ENCODE measurements at places on chromosomes 5 and 9.

- no peak for DNase-seq
Measured at GRCh38 chr5:176527246-176528222, 9.7 kb downstream of the RNF44 start.

DNA sequence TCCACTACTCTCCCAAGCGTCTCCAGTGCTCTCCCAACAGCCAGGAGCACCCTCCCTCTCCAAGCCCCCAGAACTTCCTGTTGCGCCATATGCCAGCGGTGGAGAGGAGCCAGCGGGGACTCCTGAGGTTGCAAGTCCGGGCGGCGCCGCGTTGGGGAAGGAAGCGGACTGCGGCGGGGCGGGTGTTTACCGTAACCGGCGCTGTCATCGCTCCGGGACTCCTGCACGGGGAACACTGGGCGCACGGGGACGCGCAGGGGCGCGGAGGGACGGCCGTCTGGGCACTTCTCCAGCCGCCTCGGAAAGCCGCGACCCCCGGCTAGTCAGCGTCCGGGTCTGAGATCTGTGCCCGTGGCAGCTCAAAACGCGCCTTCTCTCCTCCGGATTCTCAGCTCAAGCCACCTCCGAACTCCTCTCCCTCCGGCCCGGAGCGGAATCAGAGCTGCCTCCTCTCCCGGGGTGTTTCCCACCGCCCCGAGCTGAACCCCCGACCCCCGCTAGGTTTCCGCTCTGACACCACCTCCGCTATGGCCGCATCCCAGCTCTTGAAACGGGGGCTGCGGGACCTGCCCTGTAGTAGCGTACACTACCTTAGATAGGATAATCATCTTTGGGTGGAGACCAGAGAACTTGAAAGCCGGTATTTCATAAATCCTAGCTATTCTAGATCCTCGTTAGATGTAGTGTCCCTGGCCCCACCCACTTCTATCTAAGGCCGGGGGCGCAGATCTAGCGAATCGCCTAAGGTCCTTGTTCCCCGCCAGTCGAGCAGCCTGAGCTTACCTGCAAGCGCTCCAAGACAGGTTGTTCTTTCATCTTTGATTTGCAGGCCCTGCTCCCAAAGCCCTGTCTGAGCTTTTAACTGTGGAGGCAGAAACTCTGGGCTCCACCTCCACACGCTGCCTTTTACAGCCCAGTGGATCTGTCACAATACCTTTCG, at the start of gene TRPM6:
TSS of gene TRPM6 (minus strand) at position 881 of the 940 bp plus-strand sequence. CDS start at position 816, 65 bp downstream.
- DNase-seq, result peak; percentile 1

DNA sequence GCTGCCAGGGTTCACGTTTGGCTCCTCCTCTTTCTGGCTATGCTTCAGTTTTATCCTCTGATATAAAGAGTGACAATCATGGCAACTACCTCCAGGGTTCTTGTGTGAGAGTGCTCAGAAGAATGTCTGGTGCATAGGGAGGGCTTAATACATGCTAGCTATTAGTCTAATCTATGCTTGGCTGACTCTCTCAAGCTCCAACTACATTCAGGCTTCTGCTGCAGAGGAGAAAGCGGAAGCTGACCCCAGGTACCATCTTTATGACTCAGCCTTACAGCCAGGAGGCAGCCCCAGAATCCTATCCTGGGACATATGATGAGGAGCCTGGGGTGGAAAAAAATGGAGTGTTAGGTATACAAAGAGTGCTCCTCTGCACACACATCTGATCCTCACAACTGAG, 32.1 kb upstream of the RASGRF2 start:
- no peak for DNase-seq

DNA sequence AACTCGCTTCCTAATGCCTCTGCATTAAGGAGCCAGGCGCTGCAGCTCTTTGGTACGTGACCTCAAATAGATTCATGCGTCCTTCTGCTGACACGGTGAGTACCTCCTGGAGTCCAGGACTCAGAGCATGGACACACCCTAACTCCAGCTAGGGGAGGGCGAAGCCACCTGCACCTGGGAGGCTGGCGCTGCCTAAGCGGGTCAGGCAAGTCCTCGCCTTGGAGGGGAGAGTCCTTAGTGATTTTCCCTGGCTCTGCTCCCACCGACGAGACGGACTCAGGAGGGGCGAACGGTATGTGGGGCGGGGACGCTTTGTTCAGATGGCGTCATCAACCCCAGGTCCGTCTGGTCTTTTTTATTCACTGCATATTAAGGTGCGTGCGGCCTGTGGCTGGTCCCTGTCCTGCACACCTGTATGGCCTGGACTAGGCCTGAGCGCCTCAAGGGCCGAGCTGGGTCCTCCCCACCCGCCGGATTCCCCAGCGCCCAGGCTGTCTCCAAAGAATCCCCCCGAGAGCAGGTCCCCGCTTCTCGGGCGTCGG, 50.3 kb downstream of the NSUN2 start:
- no peak for DNase-seq

DNA sequence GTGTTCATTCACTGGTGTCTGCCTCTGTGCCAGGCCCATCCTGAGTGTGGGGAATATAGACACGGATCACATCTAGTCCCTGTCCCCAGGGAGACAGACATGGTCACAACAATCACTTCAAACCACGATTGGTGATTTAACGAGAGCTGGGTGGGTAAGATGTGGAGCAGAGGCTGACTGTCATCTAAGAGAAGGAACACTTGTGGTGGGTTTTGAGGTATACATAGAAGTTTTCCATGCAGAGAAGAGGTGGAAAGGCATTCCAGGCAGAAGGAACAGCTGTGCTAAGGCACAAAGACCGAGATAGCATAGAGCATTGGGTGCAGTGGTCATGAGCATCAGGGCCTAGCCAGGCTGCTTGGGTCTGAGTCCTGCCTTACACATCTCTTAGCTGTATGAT, 22.7 kb upstream of the WDR38 start:
- DNase-seq, result no peak

- no peak for DNase-seq
Measured at GRCh38 chr5:108760512-108760911, 12.8 kb downstream of the FER start.

DNA sequence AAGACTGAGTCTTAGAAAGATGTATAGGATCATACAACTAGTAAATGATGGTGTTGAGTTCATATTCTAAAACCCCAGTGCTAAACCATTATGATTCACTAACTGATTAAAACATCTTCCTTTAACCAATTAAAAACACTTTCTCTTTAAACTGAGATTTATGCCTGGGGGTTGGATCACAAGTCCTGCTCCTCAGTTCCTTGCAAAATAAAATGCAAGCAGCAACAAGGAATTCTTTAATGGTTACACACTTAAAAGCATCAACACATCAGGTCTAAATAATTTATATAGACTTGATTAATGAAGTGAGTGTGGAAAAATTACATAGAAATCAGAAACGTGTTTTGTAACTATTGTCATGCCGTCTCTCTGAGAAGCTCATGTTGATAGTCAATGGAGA, 189.2 kb downstream of the TARS1 start:
- no peak for DNase-seq

All from stimulated activated CD8-positive, alpha-beta memory T cell treated with anti-CD3 and anti-CD28 coated beads, Interleukin-4, amount 100 ng/mL, for 24 hours (primary cell).